ENCODE measurements at places on chromosomes 7 and 10.

DNA sequence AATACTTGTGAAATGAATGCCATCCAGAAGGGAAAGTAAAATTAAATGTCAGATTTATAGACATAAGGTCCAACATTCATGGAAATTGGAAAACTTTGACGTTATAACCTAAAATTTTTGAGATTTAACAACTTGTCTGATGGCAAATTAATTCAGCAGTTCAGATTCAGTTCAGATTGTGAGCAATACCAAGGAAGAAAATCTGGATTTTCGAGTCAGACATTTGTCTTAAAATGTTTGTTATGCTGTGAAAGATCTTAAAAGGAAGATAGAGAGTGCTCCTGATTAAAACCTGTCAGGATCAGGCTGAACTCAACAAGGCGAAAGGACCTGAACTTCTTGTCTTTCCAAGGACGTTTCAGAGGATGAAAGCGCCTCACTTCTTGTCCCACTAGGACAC, 320.9 kb downstream of the PAXIP1 start:
- no peak for DNase-seq

DNA sequence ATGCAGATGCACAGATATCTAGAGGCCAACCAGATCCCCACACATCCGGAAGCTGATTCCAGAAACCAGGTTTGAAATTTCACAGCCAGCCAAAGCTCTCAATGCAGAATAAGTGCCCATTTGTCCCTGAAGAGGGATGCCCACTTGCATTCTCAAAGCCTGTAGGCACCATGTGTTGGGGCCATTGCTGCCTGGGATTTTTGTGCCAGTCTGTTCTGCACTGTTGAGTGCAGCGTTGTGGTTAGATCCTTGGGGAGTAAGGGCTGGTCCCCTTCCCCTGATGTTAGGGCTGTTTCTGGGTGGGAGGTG, 62.4 kb downstream of the EEPD1 start:
- DNase-seq, result no peak

DNA sequence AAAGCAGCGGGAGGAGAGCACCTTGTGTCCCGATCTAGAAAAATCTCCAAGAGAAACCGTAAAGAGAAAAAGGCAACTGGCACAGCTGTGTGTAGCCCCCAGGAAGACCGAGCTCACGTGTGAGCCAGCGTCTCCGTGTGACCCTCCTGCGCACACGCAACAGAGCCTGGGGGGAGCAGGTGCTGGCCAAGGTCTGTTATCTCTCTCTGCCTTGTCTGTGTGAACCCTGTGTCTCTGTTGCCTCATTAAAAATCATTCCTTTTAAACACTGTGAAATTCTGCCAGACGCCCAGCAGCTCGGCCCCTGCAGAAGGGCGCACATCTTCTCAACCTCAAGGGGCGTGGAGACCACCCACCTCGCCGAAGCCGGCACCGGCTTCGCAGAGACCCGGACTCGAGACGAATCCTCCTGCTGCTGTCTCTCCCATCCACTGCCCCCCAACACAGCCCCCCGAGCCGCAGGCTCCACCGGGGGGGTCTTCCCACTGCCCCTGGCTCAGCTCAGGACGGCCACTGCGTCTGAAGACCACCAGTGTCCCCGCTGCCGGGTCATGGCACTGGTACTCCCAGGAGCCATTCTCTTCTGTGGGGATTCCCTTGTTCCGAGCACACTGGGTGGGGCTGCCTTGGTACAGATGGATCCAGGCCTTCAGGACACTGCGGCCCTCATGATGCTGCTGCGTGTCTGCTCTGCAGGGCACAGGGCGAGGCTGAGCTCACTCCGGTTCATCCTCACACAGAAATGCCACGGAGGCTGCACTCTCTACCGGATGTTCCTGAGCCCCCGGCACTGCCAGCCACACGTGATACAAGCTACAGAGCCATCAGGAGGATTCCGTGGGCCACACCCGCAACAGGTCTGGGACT, 94.3 kb upstream of the DNAAF5 start:
- DNase-seq, result no peak

GRCh38 chr10:86956195-86956847, 1.1 kb downstream of the MMRN2 start:
- DNase-seq, result no peak

GRCh38 chr7:36748017-36748487, 23.8 kb upstream of the AOAH start:
- no peak for DNase-seq

GRCh38 chr10:103851261-103851660, 4.1 kb downstream of the SH3PXD2A start:
- no peak for DNase-seq

DNA sequence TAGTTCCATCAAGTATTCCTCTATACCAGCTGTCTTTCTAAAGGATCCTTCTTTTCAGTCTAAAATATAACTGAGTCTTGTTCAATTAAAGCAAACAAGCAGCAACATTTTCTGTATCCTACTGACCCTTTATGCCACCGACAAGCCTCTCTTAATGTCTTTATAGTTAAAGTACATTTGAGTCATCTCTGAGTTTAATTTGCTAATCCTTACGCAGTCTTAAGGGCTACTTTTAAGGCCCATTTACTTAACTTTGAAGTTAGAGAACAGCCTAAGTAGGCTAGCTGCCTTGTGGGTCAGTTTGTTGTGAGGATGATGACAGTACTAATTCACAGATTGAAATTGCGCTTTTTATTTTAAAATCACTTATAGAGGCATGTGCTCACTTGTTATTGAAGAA, 265.5 kb upstream of the FERD3L start:
- no peak for DNase-seq

GRCh38 chr7:128939075-128939860, 1.5 kb downstream of the IRF5 start:
- DNase-seq, result no peak

- DNase-seq, result no peak
Observed at GRCh38 chr7:44534087-44534486, 7.0 kb downstream of the NPC1L1 start.

GRCh38 chr7:129517931-129518330, 15.6 kb downstream of the SMKR1 start:
- no peak for DNase-seq

DNA sequence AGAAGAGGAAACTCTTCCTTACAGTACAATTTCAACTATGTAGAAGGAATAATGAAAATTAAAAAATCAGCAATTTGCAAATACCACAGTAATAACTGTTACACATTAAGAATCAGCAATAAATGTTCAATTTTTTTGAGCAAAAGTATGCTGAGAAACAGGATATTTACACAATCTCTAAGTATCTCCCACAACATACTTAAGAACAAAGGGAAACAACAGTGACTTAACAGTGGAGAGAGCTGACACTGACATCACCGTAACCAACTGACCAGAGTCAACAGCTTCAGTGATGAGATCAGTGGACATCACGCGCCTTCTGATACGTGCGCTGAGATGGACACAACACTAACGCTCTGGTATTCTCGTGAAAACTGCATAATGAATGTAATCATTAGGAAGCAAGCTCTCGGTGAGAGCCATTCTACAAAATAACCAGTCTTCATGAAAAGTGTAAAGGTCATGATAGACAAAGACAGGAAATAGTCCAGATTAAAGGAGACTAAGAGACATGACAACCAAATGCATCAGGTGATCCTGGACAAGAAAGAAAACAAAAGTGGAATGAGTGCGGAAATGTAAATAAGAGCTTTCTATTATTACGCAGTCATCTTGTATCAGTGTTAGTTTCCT, 82.6 kb downstream of the PIP4K2A start:
- no peak for DNase-seq

DNA sequence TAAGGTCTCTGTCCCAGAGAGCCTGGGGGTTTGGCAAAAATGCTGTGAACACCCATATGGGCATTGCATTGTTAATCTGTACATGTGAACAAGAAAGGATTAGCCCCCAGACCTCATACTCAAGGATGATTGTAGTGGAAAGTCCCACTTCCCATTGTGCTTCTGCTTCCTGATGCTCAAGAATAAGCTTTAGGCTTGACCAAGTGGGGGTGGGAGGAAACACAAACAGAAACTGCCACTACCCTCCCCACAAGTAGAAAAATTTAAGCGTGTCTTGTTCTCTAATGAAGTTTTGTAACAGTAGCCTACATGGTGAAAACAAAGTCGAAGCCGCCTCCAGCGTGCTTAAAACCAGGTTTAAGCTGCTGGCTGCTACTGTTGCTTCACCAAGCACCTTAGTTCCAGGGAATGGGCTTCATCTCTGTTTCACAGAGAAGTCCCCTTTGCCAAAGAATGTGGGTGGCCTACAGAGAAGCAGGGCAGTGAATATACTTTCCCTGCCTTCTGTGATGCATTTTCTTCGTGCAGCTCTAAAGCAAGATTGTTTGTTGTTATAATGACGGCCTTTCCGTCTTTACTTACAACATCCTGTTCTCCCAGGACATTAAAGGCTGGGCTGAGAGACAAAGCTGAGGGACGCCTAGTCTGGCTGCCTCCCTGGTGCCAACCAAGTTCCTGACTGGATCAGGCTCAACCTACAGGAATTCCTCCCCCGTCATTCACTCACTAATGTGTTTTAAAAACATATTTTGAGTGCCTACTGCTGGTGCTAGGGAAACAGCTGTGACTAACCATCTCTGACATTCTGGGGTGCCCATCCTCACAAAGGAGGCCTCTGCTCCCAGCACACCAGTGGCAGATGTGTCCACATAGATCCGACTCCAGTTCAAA, 32.1 kb upstream of the CCSER2 start:
- no peak for DNase-seq

DNA sequence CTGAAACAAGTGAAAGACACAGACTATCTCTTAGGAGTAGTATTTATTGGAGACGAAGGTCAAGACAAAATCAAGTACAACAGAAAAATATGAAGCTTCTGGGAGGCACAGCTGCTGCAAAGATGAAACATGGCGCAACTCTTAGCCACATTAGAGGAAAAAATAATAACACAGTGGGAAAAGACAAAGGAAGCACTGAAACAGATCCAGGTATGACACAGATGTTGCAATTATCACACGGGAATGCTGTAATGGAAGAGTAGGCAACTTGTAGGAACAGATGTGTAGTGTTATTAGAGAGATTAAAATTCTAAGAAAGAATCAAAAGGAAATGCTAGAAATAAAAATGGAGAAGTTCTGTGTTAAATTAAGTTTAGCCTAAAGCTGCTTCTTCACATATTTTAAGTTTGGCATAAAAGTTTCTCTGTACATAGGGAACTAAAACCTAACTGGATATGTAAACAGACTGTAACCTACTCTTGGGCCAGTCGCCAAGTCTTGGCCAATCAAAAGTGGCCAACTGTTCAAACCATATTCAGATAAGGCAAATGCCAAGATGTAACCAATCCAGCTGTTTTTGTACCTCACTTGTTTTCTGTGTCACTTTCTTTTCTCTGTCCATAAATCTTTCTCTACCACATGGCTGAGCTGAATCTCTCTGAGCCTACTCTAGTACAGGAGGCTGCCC, 1132.0 kb upstream of the LRRTM3 start:
- DNase-seq, result no peak

- DNase-seq, result no peak
Observed at GRCh38 chr10:6396652-6397051, 183.4 kb downstream of the PRKCQ start.

DNA sequence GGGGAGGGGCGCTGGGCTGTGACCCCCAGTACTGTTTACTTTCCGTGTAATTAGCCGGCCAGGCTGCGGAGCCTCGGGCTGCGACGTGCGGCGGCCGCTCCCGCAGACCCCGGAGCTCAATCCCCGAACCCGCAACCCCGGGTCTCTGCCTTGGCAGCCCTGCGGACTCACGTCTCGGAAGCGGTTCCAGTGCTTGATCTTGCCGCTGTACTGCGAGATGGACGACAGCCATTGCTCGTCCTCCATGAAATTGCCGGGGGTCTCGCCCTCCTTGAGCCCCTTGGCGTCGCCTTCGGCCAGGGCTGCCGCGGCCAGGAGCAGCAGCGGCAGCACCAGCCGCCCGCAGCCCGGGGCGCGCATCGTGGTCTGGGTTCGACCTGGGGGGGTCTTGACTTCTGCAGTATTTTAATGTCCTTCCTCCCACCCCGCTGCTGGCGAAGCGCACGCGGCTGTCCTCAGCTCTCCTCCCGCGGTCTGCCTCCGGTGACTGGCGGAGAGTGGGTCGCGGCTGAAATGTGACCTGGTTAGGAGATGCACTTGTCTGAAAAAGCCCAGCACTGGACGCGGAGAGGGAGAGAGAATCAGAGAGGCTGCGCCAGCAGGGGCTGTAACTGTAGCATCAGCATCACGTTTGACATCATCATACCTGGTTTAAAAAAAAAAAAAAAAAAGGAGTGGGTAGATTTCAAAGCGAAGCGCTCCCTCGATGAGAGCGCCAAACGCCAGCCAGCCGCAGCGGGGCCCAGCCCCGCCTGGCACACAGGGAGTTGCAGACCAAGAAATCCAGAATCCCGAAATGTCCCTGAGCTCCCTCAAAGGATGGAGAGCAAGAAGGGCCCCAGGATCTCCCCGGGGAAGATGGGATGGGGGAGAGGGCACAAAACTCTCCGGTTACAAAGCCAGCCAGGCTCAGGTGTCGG, at the start of gene SPOCK2:
SPOCK2 (minus strand) TSS at position 583 of the 920 bp plus-strand sequence; CDS start at position 360, 223 bp downstream.
- no peak for DNase-seq

GRCh38 chr7:155589001-155589980, 42.9 kb upstream of the CNPY1 start:
- DNase-seq, result no peak

GRCh38 chr7:93142127-93142526, 6.1 kb downstream of the SAMD9L start:
- no peak for DNase-seq

GRCh38 chr7:142391191-142391992, 133.5 kb upstream of the PRSS58 start:
- DNase-seq, result no peak

DNA sequence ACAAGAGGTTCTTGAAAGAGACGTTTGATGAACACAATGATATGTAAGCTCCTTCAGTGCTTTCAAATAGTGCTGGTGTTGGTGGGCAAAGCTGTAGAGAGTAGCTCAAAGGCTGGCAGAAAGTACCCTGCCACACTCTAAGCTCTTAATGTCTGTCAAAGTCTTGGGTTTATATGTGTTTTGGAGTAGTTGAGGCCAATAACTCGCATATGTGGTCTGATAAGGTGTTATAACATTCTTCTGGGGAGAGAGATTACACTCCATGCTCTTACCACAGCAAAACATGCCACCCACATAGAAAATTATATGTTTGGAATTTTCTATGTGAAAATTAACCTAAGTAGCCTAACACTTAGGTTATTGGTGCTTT, 30.8 kb upstream of the NME8 start:
- no peak for DNase-seq

DNA sequence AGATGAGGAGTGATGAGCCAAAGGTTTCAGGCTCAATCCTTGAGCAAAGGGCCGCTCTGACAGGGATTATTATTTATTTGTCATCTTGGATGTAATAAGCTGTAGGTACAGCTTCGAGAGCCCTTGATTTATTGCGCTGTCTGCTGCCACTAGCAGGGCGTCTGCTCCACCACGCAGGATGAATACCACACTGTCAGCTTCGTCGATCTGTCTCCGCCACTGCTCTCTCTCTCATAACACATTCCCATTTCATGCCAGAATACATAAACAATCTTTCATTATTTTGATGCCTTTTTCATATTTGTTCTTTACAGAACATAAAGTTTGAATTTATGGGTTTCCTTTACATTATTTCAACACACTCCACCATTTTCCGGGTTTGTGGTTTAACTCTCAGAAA, 276.6 kb downstream of the LRMDA start:
- no peak for DNase-seq

- DNase-seq, result no peak
Observed at GRCh38 chr7:42337225-42337905, 100.4 kb upstream of the GLI3 start.

All from right renal pelvis (tissue), 4 donors.